Midbrain (tissue), 1 donor: ENCODE measurements at places on chromosomes 3 and 15.

- DNase-seq = no peak
These were observed 27.1 kb downstream of the KLF15 start for GRCh38 chr3:126329927-126330725.

DNA sequence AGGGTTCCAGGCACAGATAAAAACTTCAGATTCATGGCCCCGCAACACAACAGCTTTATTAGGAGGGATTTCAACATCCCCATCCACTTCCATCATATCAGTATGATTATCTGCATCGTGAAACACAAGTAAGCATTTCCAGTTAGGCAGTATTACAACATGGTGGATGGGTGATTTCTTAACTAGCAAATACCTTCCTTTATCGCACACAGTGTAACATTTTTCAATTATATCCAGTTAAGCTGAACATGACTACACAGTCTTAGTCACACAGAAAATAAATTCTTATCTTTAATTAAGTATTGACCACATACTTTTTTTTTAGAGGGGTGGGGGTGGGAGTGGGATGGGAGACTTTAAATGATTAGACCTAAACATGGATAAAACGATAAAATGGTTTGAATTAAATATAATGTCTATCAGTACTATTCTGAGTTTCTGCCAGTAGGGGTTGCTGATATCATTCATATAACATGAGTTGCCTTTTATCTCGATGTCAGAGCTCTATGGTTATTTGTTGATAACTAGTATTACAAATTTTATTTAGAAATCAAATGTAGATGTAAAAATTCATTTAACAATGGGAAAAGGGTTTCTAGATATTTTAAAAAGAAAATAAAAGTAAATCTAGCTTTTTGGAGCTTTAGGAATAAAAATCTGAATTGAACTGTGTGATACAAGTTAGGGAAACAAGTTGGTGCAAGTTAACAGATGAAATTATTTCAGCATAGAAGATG is 146.6 kb downstream of the TBL1XR1 start:
- peak; percentile 72 for DNase-seq

DNA sequence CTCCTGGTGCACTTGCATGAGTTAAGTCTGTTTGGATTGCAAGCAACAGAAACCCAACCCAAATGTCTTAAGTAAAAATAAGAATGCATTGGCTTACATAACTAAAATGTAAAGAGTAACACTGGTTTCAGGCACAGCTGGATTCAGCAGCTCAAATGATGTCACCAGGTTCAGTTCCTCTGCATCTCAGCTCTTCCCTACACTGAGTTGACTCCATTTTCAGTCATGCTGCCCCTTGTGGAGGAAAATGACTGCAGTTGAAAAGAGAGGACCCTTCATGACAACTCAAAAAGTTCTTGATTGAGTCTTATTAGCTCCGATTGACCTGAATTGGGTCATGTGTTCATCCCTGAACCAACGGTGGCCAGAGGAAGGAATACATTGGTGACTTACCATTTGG is 138.5 kb upstream of the ABI3BP start:
- no peak for DNase-seq

DNA sequence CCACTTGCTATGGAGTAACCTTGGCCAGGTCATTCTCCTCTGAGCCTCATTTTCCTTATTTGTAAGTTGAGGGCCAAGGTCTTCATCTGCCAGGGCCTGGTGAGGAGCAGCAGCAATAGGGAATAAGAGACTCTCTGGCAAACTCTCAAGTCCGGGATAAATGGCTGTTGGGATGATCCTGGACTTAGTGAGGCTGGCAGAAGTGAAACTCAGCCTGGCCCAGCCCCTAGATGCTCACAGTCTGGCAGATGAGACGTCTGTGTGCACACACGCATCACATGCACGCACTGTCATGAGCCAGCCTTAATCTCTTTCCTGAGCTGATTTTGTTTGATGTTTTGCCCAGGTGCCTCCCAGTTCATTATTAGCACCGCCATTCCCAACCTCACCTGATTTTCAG is 26.8 kb downstream of the SLC6A6 start:
- DNase-seq = no peak

GRCh38 chr3:52494886-52495495 is at the start of gene STAB1:
STAB1 (plus strand) TSS chr3:52495338; CDS start chr3:52495414, 76 bp downstream.
- DNase-seq = no peak

DNA sequence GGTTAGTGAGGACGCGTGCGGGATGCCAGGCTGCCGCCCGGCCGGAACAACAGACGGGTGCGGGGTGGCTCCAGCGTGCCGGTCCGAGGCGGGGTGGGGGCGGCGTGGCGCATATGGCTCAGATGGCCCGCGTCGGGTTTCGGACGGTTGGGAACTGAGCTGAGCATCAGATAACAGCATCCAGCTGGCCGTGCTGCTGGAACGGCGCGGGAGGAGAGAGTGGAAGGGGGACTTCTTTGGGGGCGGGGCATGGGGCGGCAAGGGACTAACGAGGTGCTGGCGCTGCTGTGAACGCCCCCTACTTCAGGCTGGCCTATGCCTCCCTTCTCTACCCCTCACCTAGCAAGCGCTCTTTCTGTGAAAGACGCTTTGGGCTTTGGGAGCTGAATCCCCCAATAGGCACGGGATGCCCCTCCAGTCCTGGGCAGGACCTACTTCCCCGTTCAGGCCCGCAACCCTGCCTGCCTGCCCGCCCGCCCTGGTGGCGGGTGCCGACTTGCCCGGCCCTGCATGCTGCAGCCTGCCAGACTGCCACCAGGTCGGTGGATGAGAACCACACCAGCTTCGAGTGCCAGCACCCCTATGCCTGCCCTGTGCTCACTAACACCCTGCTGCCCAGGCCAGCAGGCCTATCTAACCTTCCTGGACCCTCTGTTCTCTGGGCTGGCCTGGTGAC is 542 bp downstream of the INKA1 start:
- no peak for DNase-seq

GRCh38 chr3:181278468-181279238 is 289.1 kb upstream of the DNAJC19 start:
- peak; percentile 33 for DNase-seq

- DNase-seq = no peak
These were observed 15.3 kb upstream of the MCCC1 start for GRCh38 chr3:183114384-183115178.

DNA sequence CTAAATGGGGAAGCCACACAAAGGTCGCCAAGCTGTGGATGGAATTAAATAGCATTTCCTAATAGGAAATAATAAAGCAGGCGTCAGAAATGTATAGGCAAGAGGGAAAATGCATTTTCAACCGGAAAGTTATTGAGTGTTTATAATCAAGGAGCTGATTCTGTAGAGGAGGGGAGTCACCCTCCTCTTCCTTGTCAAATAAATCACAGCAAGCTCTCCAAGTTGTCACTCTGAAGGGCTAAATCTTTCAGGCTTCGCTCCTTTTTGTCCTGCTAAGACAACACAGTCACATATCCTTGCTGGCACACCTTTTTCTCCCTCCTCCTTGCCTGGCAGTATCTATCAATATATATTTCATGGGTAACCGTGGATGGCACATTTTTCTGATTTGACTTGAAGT is 338.4 kb downstream of the SATB1 start:
- no peak for DNase-seq

GRCh38 chr3:13884851-13885703 is 5.2 kb upstream of the WNT7A start:
- DNase-seq = no peak

DNA sequence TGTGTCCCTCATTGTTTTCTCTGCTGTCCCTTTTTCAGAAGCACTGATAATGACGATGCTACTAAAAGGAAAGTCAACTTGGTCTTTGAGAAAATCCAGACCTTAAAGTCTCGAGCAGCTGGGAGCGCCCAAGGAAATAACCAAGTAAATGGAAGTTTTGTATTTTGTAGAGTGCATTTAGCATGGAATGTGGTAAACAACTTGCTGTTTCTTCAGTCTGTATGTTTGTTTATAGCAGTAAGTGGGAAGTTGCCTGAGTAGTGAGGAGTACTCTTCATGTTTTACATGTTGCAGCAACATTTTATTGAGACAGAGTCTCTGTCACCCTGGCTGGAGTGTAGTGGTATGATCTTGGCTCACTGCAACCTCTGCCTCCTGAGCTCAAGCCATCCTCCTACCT is 66.0 kb downstream of the CGNL1 start:
- no peak for DNase-seq

DNA sequence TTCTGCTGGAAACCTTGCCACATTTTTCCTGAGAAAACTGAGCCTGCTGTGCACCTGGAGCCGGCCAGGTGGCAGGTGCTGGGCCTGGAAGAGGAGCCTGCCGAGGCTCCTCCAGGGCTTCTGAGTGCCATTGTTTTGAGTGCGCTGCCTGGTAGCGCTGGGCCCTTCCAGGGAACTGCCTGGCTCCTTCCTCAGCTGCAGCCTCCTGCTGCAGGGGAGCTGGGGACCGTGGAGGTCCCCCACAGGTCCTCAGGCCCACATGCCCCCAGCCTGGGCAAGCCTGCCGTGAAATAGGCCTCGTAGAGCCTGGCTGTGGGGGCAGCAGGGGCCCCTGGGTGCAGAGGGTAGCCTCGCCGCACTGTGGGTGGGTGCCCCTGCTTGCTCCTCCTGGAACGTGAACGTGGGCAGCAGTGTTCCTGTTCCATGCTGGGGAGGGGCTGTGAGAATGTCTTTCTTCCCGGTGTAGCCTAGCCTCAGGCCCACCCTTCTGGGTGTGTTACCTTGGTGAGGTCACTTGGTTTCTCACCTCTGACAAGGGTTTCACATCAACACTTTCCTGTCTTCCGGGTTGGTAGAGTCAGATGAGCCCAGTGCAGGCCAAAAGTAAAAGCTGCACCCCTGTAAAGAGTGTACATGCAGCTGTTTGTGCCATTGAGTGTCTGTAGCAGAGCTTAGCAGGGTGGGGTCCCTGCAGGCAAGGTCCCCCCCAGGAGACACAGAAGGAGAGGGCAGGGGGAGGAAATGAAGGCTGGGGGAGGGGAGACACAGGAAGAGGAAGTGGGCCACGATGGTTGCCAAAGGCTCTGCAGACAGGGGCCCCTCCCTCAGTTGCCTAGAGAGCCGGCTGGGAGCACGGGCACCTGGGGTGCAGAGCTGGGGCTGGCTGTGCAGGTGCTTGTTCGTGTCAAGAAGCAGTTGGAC is 34.5 kb downstream of the KLF13 start:
- no peak for DNase-seq

DNA sequence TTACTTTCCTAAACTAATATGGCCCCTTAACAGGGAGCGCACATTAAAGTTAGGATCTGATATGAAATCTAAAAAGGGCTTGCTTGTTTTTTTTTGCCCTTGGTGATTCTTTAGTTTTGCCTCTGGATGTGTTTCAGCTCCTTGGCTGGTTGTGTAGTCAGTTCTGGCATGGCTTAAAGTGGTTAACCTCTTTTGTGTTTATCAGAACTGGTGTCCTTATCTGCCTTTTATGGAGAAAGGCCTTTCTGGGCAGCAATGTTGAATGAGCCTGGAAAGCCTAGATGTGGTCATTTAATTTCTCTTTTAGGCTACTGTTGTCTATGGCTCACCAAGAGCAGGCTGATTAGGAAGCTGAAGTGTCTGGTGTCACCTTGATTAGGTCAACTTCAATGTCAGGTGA is 254.5 kb upstream of the ROPN1 start:
- DNase-seq = no peak

DNA sequence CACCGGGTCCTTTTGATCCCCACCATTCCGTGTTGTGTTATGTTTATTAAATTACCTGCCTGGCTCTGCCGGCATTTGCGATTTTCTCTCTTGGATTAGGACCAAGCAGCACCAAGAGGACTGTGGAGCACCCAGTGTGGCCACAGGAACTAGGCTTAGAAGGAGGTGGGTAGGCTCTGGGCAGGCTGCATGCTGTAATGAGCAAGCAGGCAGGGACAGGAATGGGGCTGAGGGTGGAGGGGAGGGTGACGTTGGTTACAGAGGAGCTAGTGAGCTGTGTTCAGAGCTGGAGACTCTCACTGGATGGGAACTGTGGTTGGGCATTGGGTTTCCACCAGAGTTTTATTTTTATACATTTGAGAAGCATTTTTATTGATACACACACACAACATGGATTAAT is 7.9 kb upstream of the SCN5A start:
- no peak for DNase-seq

DNA sequence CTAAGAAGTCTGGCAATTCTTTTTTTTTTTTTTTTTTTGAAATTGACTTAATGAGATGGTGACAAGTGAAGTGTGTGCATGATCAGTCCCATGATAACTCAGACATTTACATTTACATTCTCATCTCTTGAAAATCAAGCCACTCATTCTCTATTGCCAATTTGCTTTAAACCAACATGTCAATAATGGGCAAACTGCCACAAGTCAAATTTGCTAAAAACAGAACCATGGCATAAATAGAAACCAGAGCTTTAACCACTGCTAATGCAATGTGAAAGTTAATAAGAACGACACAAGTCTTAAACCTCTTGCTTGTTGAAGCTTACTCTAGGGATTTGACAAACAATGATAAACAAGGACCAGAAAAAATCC is 12.0 kb upstream of the COL8A1 start:
- no peak for DNase-seq

DNA sequence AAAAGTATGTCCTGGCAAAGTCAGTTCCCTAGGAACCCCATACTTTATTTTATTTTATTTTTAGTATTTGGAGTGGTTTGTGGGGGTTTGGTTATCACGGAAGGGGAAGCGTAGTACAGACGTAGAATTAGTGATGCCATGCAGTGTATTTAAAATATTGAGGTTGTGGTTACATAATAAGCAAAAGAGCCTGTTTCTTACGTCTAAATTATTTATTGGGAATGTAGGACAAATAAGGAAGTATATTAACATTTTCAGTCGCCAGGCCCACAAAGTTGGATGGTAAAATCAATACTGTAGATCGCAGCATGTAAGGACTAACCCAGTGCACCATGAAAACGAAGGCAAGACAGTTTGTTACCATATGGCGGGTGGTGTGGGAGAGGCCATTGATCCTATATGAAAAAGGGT is 558 bp downstream of the DTWD1 start:
- DNase-seq = no peak

GRCh38 chr15:97547381-97547780 is 413.1 kb upstream of the ARRDC4 start:
- no peak for DNase-seq

DNA sequence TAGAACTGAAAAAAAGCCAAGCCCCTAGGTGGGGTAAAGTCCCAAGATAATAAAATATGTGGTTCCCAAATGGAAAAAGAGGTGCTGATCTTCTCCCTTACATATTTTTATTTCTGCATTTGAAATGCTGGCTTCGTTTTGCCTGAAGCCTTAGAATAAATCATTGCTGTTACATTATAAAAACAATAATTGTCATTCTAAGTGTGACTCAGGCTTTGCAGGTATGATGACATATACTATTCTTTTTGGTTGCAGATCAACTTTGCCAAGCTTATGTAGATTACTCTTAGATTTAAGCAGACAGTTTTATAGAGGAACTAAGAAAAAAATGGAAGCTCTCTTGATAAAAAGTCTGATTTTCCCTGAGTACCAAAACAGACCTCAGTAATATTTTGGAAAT is 7.5 kb downstream of the IDH3A start:
- DNase-seq = no peak

DNA sequence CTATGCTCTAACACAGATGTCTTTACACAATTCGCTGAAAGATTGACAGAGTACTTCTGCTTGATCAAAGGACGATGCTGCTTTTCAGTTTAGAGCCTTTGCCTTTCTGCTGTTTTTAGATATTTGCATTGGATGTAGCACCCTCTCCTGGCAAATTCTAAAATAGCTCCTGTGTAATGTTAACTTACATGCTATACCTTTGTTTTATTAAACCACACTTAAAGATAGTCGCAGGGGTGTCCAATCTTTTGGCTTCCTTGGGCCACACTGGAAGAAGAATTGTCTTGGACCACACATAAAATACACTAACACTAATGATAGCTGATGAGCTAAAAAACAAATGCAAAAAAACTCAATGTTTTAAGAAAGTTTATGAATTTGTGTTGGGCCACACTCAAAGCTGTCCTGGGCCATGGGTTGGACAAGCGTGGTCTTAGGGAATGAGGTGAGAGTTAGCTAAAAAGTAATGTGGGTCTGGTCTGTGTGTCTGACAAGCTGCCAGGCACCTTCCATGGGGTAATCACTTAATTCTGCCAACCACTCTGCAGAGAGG is 62.9 kb downstream of the ATG7 start:
- DNase-seq = peak; percentile 73
